PC-3 (cell line): ENCODE measurements at places on chromosomes 4 and X. TPM values are rescaled to one million over a fixed set of nuclear protein-coding genes. Genes with fewer than 3 reads are reported as not detected.

DNA sequence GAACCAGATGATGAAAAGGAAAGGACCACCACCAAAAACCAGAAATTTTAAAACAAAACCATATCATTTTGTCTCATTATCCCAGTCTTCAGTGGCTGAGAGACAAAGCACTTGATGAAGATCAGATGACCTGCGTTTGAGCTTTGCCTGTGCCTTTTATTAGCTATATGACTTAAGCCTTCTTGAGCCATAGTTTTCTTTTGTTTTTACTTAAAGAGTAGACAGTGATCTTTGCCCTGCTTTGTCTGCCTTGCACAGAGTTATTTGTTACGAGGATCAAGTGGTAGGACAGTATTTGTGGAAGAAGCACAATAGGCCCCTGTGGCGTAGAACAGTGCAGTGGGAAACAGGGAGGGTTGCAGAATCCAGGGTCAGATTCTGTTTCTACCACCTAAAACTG, 89.9 kb downstream of the SLC10A6 start:
- H3K4me3 ChIP-seq: no peak overlapping the region
- no peak overlapping the region for H3K27ac ChIP-seq
- no peaks in the 10 kb centered on the region for H3K27me3 ChIP-seq
- H3K36me3 ChIP-seq: no peaks in the 10 kb centered on the region
- no peak for DNase-seq

GRCh38 chrX:15366506-15367352, 17.5 kb downstream of the VEGFD start:
- H3K27ac ChIP-seq: no peak overlapping the region
- DNase-seq: no peak
- no peak overlapping the region for H3K4me3 ChIP-seq
- no peaks in the 10 kb centered on the region for H3K4me1 ChIP-seq
- no peaks in the 10 kb centered on the region for H3K27me3 ChIP-seq

Gene ANKRD37
- total RNA-seq: 11.2 and 18.7 TPM in 2 replicates

Gene MAGEB2
- total RNA-seq: not detected in 2 replicates

Gene CTAG1B
- not detected in 2 replicates for total RNA-seq

Gene F8A1
- total RNA-seq: 13.6 and 16.8 TPM in 2 replicates

Gene SHOX
- not detected in 2 replicates for total RNA-seq
